ENCODE measurements at places on chromosomes 11 and 22.

- no peak for DNase-seq
Observed at GRCh38 chr22:38276166-38276565, 3.4 kb upstream of the TMEM184B start.

DNA sequence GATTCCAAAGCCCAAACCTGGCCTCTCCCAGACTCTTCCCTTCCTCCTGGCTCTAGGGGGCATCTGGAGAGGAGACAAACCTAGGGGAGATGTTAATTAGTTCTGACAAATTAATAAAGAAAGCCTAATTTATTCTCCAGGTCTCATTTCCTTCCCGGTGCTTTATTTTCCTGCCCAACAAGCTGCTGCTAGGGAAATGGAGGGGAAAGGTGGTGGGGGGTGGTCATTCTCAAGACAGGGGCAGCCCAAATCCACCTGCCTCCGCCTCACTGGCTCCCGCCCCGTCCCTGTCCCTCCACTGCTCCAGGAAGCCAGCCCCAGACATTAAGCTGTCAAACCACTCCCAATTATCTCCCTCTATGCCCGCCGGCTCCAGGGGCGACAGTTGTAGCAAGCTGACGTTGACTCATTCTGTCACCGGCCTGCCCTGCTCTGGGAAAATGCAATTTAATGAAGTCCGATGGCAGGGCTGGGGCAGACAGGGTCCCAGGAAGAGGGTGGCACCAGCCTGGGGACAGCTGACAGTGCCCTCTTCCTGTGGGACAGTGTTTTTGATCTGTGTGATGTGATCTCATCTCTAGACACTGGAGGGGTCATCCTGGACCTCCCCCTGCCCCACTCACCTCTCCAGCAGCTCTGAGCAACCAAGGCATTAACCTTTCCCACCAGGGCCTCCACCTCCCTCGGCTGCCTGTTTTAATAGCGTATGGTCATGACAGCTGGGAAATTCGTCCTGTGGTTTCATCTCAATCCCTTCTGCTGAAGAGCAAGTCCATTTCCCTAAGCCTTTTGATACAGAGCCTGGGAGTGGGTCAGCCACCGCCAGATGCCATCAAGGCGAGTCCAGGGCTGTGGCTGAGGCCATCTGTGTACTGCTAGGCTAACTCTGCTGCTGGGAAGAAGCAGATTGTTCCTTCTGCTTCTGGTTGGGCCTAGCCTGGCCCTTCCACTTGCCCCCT, 27.1 kb downstream of the NECTIN1 start:
- DNase-seq: no peak

DNA sequence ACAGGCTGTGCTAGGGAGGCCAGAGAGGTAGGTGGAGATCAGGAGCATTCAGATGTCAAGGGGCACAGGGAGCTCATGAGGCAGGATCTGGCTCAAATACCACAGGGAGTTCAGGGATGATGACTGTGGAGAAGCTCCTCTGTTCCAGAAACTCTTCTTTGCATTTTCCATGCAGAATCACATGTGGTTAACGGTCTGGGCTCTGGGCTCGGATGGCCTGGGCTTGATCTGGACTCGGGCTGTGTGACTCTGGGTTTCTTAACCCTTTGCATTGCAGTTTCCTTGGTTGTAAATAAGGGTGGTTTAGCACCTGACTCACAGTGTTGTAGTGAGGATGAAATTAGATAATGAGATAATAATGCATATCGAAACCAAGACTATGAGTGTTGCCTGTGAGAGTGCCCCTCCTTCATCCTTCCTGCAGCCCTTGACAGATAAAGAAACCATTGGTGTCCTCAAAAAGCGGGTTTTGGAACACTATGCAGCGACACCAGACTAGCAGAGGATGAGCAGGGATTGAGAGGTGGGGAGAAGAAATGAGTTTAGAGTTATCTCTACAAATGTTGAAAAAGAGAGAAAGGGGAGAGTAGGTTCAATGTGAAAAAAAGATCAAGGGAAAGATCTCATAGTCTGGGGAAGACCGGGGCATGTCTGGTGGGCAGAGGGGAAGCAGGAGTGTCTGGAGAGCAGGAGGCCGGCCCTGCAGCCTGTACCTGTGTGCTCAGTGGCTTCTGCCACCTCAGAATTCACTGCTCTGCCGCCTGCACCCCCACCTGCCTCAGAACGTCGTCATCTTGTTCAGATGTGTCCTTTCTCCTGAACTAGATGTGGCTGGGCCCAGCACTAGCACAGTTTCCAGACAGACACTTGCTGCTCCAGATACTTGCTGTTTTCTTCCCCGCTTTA, 197.8 kb upstream of the SORL1-AS1 start:
- no peak for DNase-seq

GRCh38 chr11:46277313-46277621, 195 bp upstream of the CREB3L1 start:
- no peak for DNase-seq

DNA sequence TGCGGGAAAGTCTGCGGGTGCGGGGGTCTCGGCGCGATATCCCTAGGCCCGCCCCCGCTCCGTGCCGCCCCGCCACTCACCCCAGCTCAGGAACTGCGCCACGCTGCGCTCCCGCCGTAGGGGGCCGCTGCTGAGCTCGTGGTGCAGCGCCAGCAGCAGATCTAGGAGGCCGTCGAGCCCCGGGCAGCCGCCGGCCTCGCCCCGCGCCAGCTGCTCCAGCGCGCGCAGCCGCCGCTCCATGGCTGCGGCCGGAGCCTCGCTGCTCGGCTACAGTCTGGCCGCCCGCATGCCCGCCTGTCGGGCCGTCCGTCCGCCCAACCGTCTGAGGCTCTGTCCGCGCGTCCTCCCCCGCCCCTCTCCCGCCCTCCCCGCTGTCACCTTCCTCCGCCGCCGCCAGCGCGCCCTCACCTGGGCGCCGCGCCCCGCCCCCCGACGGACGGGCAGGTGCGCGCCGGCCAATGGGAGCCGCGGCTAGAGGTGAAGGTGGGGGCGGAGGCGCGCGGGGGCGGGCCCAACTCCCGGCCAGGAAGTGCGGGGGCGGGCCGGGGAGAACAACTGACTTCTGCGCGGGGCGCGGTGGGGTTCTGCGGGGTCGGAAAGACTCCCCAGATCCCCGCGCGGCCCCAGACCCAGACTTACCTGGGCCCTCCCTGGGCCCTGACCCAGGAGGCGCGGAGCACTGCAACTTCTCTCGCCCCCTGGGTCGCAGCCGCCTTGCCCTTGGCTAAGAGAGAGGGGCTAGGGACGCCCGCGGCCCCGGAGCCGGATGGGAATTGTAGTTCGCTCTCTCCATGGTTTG, at the start of gene CDC42BPG:
Gene CDC42BPG, minus strand, starts transcription at position 324 of the 799 bp plus-strand sequence. Its CDS starts 84 bp downstream, at position 240.
- DNase-seq: no peak

Measured in HS-5 (cell line).